ENCODE measurements at places on chromosomes 4 and X.

DNA sequence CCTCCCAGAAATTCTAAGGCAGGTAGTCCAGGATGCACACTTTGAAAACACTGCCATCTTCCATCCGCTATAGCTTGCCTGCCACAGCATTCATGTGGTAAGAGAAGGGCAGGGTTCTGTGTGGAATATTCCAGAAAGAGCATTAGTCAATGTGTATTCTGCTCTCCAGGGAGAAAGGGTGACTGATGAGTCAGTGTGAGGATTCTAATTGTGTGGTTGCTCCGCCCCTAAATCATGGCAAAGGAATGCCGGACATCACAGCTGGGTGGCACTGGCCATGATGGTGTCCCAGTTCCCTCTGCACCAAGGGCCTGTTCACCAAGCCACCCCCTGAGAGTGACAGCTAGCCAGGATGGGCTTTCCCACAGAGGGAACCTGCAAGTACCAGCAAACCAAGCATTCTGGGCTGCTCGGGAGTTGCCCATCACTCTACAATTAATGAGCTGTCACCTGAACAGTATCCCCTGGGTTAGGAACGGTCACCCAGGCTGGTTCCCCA, 9.5 kb downstream of the IDS start:
- DNase-seq = no peak

GRCh38 chrX:39112143-39112542, 310.9 kb downstream of the MID1IP1 start:
- DNase-seq = no peak

DNA sequence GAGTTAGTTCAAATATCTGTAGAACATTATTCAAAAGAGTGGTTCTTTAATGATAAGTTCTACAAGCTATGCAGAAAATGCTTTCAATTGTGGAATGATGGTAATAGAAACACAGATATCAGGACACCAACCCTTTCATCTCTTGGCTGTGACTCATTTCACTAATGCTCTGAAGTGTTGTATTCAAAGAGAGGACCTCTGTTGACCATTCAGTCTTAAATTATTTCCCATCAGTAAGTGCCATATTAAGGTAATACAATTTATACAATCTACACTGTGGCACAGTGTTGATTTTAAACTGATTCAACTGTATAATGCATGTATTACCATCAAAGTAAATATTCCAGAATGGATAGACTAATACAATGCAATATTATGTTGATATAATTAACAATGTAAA, 289.0 kb upstream of the ADGRL3 start:
- DNase-seq = no peak

GRCh38 chr4:8558080-8558960, 21.9 kb upstream of the GPR78 start:
- DNase-seq = no peak

DNA sequence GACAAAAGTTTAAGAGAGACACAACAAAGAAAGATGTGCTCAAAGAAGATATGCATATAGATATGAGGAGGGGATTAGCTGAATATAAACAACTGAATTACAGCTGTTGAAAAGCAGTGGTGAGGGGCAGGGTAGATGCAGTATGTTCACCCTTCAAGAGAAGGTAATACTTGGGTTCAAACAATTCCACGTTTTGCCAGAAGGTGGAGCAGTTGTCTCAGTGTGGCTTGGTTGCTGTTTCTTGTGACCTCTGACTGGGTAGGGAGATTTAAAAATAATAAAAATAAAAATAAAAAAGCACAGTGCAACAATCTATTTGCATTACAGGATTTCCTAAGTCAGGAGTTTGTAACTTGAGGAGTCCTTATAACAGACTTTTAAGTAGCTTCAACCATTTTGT, 23.3 kb downstream of the PHOX2B start:
- no peak for DNase-seq

DNA sequence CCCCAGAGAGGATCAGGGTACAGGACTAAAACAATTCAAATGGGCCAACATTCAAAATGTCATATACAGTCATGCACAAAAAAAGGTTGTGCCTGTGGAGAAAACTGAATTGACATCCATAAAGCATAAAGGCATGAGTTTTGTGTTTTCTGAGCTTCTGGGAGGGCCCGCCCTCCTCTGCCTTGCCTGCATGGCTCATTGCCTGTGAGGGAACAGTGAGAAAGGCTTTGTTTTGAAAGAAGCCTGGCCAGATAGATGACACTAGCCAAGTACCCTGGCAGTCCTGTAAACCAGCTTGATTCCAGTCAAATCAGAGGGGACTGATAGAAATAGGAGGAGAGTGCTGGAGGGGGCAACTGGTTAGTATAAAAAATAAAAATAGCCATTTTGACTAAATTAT, 194.3 kb downstream of the KIT start:
- DNase-seq = no peak

All from T47D (cell line).